ENCODE measurements at places on chromosomes 11 and 22.

GRCh38 chr11:82315093-82315492, 418.6 kb downstream of the FAM181B start:
- DNase-seq, result no peak

- peak; percentile 26 for DNase-seq
These were observed 69.8 kb upstream of the TNRC6B start for GRCh38 chr22:40107851-40108378.

GRCh38 chr22:28014211-28015045, 95.4 kb upstream of the PITPNB start:
- DNase-seq, result no peak

DNA sequence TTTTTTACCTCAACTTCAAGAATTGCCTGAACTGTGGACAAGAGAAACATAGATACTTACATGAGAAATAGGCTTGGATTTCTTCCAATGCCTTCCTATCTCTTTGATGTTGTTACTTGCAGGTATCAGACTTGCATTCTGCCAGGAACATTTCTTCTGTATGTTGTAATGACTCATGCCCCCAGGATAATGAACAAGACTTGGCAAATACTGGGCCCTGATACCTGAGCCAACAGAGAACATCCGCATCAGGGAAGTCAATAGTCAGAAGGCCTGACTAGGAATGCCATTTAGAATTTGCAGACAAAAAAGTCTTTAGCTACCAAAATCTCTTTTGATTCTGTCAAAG, 273.7 kb upstream of the KIRREL3 start:
- DNase-seq, result no peak

DNA sequence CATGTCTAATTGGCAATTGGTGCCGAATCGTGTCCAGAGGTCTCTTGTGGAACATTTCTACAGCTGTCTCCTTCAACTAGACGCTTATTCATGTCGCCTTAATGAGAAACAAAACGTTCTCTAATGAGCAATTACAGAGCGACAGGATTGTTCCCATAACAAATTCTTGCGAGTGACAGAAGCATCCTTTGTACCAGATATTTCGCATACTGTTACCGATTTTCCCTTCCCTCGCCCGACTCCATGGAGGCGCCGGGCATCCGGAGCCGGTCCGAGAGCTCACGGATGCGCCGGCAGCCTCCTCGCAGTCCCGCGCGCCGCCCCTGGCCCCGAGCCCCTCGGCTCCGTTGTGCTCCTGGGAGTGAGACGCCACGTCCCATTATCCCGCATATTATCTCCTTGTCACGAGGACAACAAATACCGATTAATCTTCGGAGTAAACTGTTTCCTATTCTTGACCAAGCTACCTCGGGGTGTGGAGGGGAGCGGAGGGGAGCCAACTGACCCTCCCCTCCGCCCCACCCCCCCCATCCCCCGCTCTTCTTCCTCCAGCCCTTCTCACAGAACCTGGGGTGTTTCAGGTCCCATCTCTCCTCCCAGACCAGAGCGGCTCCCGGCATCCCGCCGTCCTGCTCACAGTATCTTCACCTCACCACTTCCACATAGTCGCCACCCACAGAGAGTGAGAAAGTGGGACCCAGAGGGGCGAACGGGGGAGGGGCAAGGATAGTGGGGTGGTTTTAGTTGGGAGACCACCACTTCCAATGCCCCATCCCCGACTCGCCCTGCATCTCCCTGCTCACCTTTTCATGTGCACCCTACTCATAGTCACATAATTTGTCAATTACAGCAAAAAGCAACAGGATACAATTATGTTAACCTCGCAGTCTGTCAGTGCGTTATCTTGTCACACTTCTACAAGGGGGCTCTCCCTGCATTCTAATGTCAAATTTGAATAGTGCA, 11.4 kb downstream of the PAX6 start:
- DNase-seq, result no peak

GRCh38 chr11:95337175-95337957, 106.4 kb upstream of the SESN3 start:
- peak; percentile 80 for DNase-seq

- no peak for DNase-seq
These were observed 39.0 kb upstream of the SUSD2 start for GRCh38 chr22:24142241-24142640.

- DNase-seq, result peak; percentile 20
These were observed 1.5 kb downstream of the OAF start for GRCh38 chr11:120212259-120212878.

- peak; percentile 90 for DNase-seq
These were observed 153.9 kb upstream of the LRRC4C start for GRCh38 chr11:41613326-41613725.

DNA sequence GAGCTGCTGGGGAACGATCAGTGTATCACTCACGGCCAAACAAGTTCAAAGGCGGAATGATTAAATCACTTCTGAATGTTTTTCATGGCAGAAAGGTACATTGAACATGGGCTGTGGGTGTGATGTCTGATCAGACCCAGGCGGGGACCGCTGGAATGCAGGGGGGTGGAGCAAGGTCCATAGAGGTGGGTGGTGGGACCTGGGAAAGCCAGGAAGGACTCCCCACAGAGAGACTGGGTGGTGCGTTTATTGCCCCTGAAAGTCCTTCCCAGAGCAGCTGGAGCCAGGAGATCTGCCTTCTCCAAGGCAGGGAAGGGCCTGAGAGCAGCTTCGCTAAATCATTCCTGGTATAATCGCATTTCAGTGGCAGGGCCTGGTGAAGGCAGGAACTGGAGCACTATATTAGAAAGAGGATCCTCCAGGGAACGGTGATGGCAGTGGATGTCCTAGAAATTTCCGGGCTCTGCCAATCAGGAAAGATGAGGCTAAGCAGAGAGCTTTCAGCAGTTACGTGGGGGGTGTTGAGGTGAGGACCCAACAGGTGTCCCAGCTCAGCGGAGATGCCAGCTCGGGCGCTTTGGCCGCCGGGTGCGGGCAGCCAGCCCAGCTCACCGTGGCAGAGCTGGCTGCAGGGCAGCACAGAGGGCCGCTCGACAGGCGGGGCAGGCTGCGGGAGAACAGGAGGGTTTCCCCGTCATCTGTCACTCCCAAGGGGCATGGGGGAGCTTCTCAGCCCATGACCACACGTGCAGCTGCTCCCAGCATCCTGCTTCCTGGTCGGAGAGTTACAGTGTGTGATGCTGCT, 271.7 kb downstream of the CTTN start:
- DNase-seq, result no peak

GRCh38 chr11:92423115-92424034, 198.8 kb downstream of the FAT3 start:
- peak; percentile 77 for DNase-seq

GRCh38 chr11:45473341-45473895, 187.3 kb upstream of the SYT13 start:
- DNase-seq, result no peak

GRCh38 chr11:32643526-32643925, 59.9 kb downstream of the EIF3M start:
- peak; percentile 24 for DNase-seq

DNA sequence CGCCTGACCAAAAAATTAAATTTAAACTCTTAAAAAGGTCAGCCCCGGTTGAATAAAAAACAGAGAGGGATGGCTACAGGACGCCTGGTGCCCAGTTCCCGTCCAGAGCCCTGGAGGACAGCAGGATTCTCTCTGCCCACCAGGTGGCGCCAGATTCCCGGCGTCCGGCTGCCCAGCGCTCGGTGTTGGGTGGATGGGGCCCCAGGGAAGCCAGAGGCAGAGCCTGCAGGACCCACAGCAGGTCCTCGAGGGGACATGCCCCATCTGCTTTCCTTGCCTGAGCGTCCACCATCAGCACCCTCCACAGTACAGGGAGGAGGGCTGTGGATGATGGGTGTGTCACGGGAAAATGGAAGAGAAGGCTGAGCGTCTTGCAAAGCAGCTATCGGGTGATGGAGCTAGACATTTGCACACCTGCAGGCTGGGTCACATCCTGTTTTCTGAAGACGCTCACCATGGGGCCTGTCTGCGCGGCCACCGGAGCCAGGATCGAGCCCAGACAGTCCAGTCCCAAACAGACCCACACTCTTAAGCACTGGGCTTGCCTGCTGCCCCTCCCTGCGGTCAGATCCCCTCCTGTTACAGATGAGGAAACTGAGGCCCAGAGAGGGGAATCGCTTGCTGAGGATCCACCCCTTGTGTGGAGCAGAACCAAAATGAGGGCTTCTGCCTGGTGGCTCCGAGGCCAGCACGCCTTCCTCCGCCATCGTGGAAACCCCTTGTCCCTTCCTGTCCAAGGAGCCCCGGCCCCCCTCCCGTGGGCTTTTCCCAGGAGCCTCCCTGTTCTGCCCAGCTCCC, 18.5 kb upstream of the CBX7 start:
- peak; percentile 68 for DNase-seq

GRCh38 chr22:44574057-44574639, 76.1 kb upstream of the RTL6 start:
- DNase-seq, result peak; percentile 29

DNA sequence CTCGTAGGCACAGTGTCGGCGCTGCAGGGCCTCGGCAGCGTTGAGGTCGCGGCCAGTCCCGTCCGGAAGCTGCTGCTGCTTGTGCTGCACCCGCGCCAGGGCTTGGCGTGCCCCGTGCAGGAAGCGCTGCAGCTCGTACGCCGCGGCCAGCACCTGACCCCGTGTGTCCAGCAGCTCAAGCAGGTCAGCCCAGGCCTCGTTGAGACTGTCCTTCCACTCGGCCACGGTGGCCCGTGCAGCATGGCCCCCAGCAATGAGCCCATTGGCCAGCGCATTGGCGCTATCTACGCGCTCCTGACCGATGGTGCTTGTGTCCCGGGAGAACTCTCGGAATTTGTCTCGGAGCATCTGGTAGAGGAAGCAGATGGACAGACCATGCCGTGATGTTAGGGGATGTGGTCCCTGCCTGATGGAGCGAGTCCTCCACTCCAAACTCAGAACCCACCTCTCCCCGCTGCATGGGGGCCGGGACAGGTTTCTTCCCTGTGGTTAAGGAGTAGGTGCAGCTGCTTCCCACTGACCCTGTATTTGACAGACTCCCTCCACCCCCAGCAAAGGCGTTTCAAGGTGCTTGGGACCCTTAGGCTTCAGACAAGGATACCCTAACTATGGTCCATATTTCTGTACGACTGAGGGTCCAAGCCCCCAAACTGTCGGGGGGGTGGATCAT, 13.8 kb upstream of the RBM4B start:
- DNase-seq, result no peak

DNA sequence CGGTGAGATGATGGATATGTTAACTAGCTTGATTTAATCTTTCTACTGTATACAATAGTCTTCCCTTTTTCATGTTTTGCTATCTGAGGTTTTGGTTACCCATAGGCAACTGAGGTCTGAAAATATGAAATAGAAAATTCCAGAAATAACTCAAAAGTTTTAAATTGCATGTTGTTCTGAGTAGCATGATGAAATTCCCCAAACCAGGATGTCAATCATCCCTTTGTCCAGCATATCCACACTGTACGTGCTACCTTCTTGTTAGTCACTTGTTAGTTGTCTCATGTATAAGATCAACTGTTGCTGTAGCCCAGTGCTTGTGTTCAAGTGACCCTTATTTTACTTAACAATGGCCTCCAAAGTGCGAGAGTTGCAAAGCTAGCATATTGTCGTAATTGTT, 21.2 kb upstream of the OR10W1 start:
- no peak for DNase-seq

GRCh38 chr22:43642319-43643206, 169.5 kb downstream of the EFCAB6 start:
- no peak for DNase-seq

DNA sequence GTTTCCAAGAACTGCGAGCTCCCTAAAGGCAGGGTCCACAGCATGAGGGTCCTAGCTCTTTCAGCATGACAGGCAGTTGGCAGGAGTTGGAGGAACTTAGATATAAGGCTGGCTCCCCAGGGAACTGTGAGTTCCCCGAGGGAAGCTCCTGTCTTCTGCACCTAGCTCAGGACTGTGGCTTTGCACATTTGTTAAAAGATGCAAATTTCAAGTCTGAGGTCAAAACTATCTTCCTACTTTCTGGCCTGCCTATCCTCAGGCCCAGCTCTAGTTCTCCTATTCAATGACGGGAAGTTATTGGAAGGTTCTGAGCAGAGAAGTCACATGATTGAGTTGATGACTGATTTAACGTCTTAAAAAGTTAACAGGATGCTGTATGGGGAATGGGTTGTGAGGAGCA, 11.7 kb upstream of the UCP3 start:
- no peak for DNase-seq

DNA sequence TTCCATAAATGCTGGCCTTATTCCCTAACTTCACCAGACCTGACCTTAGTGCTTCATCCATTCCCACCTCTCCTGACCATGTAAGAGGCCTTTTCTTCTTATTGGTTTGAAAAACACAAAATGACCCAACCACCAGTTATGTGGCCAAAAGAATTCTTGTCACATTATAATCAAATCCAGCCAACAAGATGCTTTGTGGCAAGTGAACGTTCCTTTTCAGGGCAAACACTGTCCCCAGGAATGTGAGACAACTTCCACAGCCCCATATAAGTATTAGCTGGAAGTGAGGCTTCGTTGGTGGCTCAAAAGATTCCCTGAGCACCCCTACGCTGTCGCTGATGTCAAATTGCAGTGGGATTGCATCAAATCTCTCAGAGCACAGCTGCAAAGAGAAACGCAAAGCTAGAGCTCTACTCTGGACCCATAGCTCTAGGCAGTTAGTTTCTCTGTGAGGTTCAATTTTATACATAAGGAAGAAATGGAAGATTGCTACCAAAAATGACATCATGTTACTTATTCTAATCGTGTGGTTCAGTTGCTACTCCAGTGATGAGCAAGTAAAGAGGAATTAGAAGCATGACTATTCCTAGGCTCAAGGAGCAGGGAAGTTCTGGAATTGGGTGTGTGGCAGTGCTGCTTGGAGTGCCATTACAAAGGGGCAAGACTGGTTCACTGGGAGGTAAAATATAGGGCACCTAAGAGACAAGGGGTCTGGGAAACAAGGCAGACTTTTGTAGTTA, 26.1 kb downstream of the GLYATL1 start:
- peak; percentile 57 for DNase-seq

- DNase-seq, result peak; percentile 5
These were observed 17.1 kb downstream of the TTC12 start for GRCh38 chr11:113331441-113331840.

DNA sequence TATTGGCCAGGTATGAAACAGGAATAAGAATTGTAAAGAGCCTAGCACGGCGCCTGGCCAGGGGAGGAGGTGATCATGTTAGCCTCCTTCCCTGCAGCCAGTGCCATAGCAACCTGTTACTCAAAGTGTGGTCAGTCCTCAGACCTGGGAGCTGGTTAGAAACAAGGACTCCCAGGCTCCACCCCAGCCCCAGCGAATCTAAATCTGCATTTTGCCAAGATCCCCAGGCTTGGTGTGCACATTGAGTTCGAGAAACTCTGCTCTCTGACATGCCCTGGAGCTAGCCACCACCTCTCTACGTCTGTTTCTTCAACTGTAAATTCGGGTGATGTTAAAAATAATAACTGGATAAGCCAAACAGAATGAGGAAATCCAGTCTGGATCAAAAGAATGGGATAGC, 56.1 kb upstream of the ALX4 start:
- no peak for DNase-seq

Measured in fibroblast of skin of abdomen (primary cell).